ENCODE measurements at places on chromosomes 5 and 9.

DNA sequence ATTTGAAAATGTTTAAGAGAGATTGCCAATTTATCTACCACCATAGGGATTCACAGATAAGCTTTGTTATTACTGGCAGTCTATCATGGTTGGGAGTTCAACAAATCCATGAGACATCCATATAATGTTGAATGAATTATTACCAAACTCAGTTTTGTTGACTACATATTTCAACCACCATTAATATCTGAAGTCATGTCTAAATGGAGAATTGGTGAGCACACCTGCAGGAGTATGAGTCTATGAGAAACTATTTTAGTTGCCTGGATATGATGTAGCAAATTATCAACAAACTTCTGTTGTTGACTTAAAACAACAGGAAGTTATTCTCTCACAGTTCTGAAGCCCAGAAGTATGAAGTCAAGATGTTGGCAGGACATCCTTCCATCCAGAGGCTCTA lies 126.8 kb upstream of the FBXL7 start:
- no peak for DNase-seq

GRCh38 chr9:131395157-131396098 lies 1.5 kb downstream of the PRRC2B start:
- peak; percentile 80 for DNase-seq

- DNase-seq: no peak
Observed at GRCh38 chr5:159097784-159098602, 1.7 kb downstream of the EBF1 start.

- DNase-seq: no peak
Observed at GRCh38 chr9:95740217-95741004, 135.1 kb upstream of the ERCC6L2 start.

- no peak for DNase-seq
Observed at GRCh38 chr5:28165096-28165495, 1126.7 kb upstream of the CDH9 start.

DNA sequence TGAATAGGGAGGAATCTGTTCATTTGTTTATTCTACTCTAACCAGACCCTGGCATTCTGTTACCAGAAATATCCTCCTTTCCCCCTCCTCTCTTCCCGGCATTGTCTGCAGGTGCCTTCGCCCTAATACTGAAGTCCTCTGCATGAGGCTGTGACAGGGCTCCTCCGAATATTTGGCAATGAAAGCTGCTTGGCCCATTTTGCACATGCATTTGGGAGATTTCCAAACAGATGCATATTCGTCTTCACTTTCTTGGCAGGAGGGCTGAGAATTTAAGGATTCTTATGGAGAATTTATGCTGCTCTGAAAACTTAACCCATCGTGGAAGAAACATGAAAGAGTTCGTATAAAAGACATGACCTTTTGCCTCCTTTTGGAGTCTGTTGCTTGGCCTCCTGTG lies 484.0 kb downstream of the ZNF608 start:
- DNase-seq: no peak

GRCh38 chr5:140595538-140596300 lies 31.1 kb downstream of the SLC35A4 start:
- DNase-seq: peak; percentile 10

- DNase-seq: no peak
Observed at GRCh38 chr5:161258438-161258837, 288.1 kb downstream of the GABRB2 start.

DNA sequence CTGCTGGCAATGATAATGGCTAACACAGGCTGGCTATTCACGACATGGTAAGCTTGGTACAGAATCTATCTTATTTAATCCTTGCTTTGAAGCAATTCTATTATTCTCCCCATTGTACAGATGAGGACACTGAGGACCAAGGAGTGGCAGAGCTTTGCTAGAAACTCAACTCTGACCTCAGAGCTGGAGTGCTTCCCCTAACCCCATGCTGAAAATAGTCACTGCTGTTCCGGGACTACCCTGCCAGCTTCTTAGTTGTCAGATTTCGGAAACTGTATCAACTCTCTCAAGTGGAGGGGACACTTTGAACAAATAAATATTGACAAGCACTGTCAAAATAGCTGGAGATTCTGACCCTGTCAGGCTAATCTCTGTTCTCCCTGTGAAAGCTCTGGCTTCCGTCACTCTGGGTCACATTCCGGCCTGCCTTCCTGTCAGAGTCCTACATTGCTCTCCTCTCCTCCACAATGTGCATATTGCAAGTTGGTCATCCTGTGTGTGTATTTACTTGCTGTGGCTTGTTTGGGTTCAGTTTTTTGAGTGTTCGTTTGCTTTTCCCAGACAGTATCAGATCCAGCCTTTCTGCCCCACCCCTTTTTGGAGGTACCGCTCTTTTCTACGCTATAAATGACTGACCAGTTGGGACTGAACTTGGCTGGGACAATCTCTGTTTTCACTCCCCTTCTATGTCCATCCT lies 134.3 kb upstream of the MAP1B start:
- no peak for DNase-seq

DNA sequence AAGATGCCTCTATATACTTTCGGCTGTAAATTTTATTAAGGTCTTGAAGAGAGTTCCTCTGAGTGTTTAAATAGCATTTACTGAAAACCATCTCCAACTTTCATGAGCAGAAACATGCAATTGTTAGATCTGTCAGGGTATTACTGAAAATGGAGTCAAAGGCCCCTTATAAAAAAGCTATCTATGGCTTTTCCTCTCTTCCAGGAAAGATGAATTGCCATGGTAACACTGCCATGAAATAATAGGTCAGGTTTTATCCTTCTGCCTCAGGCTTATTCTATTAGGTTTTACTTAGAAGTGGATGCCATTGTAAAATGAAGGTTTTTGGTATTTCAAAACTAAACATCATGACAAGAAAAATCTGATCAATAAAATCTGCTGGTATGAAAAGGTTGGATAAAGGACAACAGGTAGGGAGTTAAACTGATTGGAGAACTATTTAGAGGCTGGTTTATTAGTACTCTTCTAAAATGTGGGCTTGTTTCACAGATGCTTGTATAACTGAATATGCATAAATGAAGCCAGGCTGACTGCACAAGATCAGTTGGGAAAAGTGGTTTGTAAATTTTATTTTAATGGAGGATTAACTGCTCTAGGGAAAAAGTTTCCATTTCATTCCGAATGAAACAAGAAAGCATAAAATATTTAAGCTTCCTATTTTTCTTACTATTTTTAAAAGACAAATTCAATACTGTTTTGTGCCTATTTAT lies 135.5 kb downstream of the RAB3C start:
- no peak for DNase-seq

DNA sequence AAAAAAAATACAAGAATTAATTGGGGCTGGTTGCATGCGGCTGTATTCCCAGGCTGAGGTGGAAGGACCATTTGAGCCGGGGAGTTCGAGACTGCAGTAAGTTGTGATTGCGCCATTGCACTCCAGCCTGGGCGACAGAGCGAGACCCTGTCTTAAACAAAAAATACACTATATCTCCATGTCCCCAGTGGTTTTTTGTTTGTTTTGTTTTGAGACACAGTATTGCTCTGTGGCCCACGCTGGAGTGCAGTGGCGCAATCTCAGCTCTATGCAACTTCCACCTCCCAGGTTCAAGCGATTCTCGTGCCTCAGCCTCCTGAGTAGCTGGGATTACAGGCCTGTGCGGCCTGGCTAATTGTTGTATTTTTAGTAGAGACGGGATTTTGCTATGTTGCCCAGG lies 1.2 kb downstream of the COQ4 start:
- DNase-seq: no peak

DNA sequence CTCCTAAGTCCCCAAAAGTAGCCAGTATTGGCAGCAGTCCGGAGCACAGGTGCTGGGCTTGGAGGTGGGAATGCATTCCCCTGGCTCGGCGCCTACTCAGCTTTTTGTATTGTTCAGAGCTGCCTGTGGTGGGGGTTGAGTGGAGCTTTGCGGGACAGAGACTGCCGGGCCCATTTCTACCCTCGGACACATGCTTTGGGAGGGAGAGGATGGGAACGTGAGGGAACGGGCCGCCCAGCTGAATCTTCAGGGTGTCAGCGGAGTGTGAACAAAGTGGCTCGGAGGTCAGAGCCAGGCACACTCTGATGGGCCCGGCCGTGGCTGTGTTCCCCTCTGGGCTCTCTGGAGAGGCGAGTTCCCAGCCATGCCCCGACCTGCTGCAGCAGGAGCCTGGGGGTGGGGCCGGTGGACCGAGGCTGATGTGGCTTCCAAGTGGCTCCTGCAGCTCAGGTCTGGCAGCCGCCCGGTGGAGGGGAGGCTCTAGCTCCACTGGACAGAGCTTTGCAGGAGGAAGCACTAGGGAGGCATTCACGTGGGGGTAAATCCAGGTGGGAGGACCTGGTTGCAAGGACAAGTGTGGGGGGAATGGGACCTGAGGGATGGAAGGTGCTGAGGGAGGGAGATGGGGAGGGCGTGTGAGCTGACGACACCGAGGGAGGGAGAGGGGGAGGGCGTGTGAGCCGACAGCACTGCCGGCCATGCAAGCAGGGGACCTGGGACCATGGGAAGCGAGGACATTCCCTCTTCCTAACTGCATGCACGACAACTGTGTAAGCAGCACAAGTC lies 31.1 kb upstream of the SLC6A3 start:
- DNase-seq: no peak

GRCh38 chr9:106799152-106799551 lies 63.8 kb upstream of the ZNF462 start:
- no peak for DNase-seq

GRCh38 chr9:124271660-124272059 lies 13.9 kb downstream of the NEK6 start:
- DNase-seq: no peak

DNA sequence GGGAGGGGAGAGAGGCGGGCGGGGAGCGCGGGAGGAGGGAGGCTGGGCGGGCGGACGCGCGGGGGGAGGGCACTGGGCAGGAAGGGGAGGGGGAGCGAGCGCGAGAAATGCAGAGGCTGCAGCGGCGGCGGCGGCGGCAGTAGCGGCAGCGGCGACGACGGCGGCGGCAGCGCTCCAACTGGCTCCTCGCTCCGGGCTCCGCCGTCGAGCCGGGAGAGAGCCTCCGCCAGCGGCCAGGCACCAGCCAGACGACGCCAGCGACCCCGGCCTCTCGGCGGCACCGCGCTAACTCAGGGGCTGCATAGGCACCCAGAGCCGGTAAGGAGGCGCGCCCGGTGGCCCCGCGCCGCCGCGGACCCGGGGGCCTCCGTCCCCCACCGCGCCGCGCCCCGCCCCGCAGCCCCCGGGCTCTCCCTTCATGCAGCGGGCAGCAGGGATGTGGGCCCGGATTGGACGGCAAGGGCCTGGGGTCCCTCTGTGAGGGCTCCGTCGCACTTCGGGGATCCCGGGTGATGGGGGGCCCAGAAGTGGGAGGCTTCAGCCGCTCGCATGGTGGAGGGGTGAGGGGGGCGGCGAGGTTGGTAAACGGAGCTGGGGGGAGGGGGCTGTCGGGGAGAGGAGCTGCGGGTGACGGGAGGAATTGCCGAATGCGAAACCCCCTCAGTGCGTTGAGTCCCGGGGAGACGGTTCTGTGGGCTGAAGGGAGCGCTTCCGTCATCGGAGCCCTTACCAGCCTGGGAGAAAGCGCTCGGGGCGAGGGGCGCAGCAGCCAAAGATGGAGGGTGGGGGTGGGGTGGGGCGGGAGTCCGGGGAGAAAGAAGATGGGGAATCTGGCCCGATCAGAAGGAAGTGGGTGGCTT lies at the start of gene BASP1:
TSS of gene BASP1 (plus strand) at position 139 of the 860 bp plus-strand sequence. CDS start 57,586 bp downstream, outside the sequence.
- peak; percentile 28 for DNase-seq

DNA sequence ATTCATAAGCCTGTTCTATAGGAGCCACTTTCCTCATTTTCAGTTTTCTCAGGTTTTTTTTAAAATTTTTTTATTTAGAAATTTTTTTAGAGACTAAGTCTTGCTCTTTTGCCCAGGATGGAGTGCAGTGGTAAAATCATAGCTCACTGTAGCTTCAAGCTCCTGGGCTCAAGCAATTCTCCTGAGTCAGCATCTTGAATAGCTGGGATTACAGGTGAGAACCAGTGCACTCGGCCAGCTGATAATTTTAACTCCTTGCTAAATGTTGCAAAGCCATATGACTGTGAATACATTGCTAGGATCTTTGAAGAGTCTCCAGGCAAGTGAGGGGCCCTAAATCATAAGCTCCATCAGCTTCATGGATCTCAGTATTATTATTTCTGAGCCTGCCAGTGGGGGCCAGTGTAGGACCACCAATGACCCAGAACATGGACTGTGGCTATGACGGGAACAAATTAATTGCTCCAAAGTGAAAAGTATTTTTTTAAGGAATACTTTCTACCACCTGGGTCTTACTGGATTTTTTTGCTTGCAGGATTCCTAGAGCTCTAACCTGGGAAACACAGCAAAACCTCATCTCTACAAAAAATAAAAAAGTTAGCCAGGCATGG lies 5.7 kb upstream of the GAPVD1 start:
- no peak for DNase-seq

- DNase-seq: no peak
Observed at GRCh38 chr9:129446828-129447550, 173.9 kb downstream of the C9orf50 start.

GRCh38 chr5:115487756-115488155 lies 56.8 kb downstream of the FEM1C start:
- DNase-seq: no peak

DNA sequence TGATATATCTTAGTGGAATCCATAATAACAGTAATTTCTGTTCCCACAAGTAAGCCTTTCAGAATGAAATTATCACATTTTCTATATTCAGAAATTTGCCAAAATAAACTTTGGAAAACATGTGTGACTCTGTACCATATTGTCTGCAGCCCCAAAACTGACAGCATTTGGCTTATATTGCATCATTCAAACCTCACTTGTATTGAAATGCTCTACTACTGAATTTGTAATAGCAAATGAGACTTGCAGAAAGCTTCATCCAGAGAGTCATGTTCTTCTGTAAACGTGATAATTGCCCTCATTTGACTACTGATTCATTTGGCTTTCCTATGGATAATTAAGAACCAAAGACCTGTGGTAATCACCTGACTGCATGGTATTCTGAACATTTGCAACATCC lies 1249.5 kb upstream of the CDH18 start:
- no peak for DNase-seq

- DNase-seq: no peak
Observed at GRCh38 chr9:28073270-28073669, 500.0 kb upstream of the C9orf72 start.

GRCh38 chr5:83447533-83447932 lies 24.0 kb upstream of the VCAN start:
- DNase-seq: no peak

GRCh38 chr5:16930496-16930895 lies 5.6 kb downstream of the MYO10 start:
- no peak for DNase-seq

DNA sequence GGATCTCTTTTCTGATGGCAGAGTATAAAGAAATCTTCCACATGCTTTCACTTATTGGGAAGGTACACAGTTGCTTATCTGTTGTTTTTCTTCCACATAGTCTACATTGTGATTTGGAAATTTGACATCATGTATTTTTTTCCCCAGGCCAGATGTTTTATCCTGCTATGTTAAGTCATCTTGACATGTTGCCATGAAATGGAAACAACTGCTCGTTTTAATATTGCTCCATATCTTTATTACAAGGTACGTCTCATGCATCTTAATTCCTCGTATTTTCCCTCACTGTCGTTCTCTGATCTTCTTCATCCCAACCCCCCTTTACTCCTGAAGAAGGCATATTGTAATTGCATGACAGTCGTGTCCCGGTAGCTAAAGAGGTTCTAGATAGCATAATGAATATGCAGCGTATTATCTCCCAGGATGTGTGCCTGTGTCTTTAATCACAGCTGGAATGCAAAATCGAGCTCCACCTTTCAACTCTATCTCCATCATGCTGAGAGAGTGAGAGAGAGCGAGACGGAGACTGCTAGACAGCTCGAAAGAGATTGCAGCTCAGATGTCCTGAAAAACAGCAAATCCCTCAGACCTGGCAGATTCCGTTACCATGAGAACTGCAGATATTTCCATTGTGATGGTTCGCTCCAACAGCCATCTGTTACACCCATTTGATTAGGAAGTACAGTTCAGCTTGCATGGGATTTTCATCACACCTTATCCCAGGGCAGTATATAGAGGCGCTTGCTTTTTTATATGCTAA lies 281.7 kb downstream of the TMEM38B start:
- DNase-seq: no peak

Measured in CD4-positive, alpha-beta T cell treated with Interleukin-10 for 1 hour (primary cell).